NCI-H2029 (cell line): ENCODE measurements at places on chromosomes 12 and 14.

DNA sequence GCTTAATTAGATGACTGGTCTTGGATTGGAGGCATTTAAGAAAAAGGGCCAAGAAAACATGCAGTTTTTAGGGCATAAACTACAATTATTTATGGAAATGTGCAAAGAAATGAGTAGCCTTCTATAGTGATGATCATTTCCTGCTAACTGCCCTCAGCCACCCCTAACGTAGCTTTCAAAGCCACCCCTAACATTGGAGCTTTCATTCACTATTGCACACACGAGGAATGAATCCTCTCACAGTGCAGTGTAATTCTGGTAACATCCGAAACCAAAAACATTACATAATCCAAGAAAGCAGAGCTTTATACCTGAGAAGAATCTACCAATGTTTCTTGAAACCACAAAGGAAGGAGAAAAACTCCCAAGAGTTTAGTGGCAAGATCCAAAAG is 1003.6 kb downstream of the TMEM121 start:
- no peak for DNase-seq

- DNase-seq: no peak
Measured at GRCh38 chr12:43151441-43151981, 400.5 kb downstream of the ADAMTS20 start.

DNA sequence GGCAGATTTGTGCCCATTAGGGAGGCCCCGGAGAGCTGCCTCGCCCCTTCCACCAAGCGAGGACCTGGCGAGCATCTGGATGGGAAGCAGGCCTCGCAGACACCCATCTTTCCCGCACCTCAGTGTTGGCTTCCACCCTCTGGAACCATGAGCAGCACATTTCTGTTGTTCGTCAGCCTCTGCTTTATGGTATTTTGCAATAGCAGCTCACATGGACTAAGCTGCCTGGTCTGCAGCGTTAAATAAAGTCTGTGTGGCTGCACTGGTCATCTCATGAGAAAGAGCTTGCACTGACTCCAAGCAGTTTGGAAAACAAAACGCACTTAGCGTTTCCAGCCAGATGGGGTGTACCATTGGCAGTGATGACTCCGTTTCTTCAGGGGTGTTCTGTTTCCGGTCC is 75.8 kb downstream of the GLT1D1 start:
- no peak for DNase-seq

GRCh38 chr12:32134101-32134888 is 27.6 kb downstream of the BICD1 start:
- DNase-seq: no peak

- no peak for DNase-seq
Measured at GRCh38 chr12:104514092-104514810, 57.5 kb downstream of the CHST11 start.

DNA sequence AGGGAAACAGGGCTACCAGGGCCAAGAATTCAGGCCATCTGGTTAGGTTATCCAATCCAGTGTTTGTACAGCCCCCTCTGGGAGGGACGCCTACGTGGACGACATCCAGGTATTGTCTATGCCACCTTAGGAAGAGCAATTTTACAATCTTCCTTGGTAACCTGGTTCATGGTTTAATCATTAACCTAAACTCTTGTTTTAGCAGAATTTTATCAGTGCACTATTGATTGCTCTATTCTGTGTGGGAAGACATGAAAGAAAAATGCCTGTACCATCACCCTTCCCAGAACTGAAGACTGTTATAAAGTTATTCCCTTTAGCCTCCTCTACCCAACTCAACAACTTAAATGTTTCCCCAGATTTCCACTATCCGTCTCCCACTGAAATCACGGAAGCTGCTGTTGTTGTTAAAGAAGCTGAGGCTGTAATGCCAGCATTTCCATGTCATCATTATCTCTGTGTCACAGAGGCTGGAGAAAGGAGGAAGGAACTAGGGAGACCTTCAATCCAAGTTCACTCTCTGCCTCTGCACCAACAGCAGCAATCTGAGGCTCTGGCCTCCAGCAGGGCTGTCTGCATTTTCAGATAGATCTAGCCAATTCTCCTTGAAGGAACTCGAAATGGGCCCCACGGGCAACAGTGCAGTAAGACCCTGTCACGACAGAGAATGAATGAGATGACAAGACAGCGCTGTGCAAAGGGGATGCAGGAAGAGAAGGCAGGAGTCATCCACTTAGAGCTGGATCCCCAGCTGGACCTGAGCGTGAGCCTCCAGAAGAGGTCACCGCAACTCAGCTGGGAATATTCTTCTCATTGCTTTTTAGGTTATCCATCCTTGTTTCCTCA is 183.4 kb upstream of the GZMB start:
- DNase-seq: no peak

DNA sequence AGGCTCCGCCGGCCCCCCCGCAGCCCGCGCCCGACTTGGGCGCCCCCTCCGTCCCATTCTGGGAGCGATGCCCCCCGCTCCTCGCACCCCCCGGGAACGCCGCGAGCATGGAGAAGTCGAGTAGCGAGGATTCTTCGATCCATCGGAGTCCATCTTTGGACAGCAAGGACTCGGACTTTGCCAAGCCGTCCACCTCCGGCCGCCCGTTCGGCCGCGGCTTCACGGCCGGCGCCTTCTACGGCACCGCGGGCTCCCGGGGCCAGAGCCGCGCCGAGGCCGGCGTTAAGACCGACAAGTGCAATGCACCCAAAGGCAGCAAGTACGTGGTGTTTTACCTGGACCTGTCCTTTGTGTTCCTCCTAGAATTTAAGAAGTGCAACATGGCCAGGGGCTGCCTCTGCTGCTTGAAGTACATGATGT is 123.6 kb downstream of the TSPAN9 start:
- DNase-seq: no peak

GRCh38 chr12:27969624-27970400 is 2.7 kb downstream of the PTHLH start:
- DNase-seq: no peak

- DNase-seq: no peak
Measured at GRCh38 chr14:64998455-64998931, 11.8 kb downstream of the FNTB start.

DNA sequence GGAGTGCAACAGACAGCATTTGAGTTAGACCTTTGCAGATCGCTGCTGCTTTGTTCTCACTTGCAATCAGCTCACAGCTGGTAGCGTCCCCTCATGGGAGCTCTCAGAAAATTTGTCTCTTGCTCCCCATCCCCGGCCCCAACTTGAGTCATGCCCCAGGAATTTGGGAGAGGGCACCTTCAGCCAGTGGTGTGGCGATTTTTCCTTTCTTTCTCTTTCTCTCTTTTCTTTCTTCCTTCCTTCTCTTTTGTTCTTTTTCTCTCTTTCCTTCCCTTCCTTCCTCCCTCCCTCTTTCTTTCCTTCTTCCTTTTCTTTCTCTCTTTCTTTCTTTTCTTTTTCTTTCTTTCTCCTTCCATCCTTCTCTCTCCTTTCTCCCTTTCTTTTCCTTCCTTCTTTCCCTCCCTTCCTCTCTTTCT is 34.2 kb upstream of the MAP1LC3B2 start:
- DNase-seq: no peak

DNA sequence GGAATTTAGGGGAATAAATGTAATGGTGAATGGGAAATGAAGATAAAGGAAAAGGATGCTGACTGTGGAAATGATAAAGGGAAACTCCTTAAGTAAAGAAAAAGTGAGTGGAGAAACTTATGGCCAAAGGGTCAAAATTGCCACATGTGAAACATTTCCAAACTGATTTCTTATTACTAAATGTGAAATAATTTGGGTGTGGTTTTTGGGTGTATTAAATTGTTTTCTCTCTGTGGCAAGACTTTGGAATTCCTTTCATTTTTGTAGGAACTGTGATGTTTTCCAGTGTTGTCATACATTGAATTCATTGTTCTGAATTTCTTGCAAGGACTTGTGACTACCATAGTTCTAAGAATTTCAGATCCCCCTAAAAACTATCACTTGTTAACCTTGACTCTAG is 1891.5 kb upstream of the SEL1L start:
- DNase-seq: no peak

DNA sequence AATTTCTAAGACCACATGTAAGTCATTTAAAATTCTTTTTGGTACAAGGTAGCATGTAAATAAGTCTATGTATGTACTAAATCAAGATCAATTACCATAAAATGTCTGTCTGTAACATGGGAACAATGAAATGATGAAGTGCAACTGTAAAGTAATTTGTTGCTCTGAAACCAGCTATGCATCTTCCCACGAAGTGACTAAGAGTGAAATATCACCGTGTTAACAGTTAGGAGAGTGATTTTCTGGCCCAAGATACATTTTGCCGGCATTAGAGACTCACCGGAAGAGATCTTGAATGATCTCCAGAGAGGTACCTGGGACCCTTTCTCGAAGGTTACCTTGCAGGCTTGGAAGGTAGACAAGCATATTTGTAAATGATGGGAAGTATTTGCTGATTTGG is 105.8 kb downstream of the SAMD4A start:
- no peak for DNase-seq

GRCh38 chr14:38866461-38866860 is 236.6 kb downstream of the SEC23A start:
- DNase-seq: peak; percentile 73

GRCh38 chr12:123941624-123942237 is 30.9 kb downstream of the CCDC92 start:
- DNase-seq: no peak

GRCh38 chr14:57486767-57487379 is 6.8 kb downstream of the CCDC198 start:
- peak; percentile 26 for DNase-seq

DNA sequence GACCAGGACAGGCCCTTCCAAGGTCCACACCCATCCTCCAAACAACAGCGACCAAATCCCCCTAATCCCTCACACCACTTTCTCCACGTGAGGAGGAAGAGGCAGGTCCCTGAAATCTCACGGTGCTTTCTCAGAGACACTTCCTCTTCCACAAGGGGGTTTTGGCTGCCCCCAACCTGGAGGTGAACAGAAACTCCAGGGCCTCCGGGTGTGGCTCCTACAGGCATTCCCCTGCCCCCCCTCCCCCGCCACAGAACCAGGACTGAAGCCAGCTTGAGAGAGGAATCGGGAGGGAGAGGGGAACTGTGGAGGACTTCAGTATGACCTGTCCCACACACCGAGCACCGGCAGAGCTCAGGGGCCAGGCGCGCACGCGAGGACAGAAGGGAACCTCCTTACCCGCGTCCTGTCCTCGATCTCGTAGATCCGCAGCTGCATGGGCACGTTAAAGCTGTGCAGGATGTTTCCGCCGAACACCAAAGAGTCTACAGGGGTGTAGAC is 60.2 kb downstream of the KDM2B start:
- no peak for DNase-seq

- no peak for DNase-seq
Measured at GRCh38 chr14:102457509-102457908, 52.1 kb downstream of the ANKRD9 start.

DNA sequence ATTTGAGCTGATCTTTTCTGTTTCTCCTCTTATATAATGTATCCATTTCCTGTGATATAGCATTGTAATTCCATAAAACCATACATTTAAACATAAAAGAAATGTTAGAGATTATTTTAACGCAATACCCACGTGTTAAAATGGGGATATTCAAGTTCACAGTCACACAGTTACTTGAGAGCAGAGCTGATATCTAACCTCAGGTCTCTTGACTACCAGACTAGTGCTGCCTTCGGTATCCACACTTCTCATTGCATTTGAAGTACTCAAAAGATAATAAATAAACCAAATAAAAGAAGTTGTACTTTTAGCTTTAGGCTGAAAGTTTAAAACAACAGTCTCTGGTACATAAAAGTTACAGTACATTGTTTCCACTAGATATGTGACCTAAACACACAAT is 2.9 kb downstream of the CLECL1 start:
- no peak for DNase-seq

GRCh38 chr14:35632676-35633075 is 98.7 kb downstream of the INSM2 start:
- peak; percentile 49 for DNase-seq

GRCh38 chr14:36618641-36619040 is 36.2 kb upstream of the NKX2-8 start:
- DNase-seq: no peak

GRCh38 chr14:77347751-77348150 is 26.9 kb downstream of the GSTZ1 start:
- no peak for DNase-seq

DNA sequence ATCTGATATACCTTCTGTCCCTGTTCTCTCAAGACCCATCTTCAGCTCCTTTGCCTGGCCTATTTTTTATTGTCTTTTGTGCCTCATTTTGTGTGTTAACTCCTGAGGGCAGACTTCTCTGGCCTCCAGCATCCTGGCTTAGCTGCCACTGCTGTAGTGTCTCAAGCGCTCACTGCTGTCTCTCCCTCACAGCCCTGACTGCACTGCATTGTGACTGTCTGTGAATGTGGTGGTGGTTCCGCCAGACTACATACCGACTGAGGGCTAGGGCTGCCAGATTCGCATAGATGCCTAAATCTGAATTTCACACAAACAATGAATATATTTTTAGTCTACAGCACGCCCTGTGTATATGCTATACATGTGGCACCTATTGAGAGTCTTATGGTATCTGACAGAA is 1088.9 kb upstream of the TMEM132C start:
- DNase-seq: no peak

GRCh38 chr12:107775093-107775721 is 703 bp downstream of the ASCL4 start:
- no peak for DNase-seq

DNA sequence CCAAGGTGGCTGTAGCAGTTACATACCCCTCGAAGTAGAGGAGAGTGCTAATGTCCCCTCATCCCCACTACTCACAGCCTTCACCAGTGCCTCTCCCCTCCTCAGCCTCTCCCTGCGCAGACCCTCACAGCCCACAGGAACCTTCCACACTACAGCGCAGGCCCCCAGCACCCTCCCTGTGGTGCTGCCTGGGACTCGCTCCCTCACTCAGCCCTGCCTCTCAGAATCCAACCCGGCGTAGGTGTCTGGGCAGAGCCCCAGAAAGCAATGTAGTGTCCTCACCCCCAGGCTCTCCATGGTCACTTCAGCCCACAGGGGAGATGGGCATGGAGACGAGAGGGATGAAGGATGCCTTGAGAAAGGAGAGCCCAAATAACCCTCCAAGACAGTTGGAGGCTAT is 10.9 kb upstream of the ZNF740 start:
- no peak for DNase-seq

- DNase-seq: no peak
Measured at GRCh38 chr12:124566997-124567672, at the start of gene NCOR2. Gene NCOR2, minus strand, starts transcription at chr12:124567612. Its CDS starts 72,361 bp downstream, at chr12:124495251.

- DNase-seq: no peak
Measured at GRCh38 chr12:573232-573631, 90.0 kb downstream of the NINJ2 start.

DNA sequence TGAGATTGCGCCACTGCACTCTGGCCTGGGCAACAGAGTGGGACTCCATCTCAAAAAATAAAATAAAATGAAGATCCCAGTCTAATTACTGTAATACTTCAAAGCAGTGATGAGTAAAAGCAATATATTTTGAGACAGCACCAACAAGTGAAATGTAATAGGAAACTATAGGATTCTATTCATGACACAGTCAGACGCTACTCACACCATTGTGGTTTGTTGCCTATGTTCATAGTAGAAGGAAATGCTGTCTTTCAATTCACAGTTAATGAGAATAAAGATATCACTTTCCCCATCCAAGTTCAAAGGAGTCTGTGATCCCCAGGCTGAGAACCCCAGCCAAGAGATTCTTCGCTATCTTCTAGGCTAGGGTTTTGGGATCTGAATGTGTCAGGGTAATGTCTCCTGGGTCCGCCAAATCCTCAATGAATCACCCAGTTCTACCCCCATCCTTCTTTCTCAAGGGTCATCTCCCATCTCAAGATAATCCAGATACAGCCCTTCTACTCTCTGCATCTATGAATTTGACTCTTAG is 16.6 kb upstream of the DTX1 start:
- no peak for DNase-seq

- DNase-seq: no peak
Measured at GRCh38 chr14:35366056-35366451, 38.5 kb downstream of the NFKBIA start.
